ENCODE measurements at places on chromosomes 3 and 15.

DNA sequence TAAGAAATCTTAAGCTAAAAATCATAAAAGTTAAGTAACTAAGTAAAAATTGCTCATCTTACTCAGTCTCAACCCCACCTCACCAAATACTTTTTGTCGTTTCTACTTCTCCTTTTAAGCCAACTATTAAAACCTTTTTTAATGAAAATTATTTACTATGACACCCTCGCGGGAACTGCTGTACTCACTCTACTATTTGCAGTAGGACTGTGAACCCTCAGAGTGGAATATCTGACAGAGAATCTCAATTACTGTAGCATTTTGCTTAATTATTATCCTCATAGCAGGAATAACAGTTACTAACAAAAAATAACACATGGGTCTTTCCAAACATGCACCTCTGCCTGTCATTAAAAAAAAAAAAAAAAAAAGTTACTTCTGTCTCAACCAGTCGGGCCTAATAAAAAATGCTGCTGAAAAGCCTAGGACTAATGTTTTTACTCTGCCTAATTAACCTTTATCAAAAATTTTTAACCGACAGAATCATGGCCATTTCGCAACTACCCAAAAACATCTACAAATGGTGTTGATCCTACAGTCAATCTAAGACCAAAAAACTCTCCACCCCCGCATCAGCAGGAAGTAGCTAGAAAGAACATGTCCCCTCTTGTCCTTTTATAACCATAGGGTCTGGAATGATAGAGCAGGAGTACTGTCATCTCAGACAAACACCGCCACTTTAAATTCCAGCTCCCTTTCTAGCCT lies 10.2 kb downstream of the ALDH1L1 start:
- DNase-seq, result no peak

DNA sequence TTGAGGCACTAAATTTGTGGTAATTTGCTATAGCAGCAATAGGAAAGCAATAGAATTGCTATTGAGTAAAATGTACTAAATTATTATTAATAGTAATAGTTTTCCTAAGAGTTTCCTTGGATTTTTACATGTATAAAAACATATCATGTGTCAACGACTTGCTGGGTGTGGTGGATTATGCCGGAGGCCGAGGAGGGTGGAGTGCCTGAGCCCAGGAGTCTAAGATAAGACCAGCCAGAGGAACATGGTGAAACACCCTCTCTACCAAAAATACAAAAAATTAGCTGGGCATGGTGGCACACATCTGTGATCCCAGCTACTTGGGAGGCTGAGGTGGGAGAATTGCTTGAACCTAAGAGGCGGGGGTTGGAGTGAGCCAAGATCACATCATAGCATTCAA lies 749.9 kb downstream of the TBL1XR1 start:
- no peak for DNase-seq

DNA sequence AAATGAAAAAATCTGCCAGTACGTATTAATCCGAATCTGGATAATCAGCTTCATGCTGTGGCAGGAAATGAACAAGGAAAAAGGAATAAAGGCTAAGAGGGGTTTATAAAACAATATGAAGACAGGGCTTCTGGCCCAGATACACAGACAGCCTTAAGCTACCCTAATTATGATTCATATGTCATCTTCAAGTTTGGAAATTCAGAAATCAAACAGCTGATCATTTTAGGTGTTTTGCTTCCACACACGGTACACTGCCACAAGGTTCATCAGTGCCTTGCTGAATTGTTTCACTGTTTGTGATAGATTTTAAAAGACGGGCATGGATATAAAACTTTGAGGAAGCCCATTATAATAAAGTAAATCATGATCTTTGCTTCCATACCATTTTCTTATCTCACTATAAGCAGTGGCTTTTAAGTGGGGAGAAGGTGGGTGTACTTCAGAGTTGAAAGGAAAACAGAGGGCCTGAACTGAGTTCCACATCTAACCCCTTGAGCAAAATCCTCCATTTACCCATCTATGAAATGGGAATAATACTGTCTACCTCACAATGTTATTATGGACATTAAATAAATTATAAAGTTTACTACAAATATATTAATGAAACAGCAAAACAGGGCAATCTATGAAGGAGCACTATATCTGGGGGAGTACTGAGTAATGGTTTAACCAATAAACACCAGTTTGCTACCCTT lies 15.7 kb downstream of the GTPBP8 start:
- no peak for DNase-seq

- no peak for DNase-seq
Measured at GRCh38 chr15:23424111-23424904, 22.7 kb downstream of the GOLGA6L2 start.

DNA sequence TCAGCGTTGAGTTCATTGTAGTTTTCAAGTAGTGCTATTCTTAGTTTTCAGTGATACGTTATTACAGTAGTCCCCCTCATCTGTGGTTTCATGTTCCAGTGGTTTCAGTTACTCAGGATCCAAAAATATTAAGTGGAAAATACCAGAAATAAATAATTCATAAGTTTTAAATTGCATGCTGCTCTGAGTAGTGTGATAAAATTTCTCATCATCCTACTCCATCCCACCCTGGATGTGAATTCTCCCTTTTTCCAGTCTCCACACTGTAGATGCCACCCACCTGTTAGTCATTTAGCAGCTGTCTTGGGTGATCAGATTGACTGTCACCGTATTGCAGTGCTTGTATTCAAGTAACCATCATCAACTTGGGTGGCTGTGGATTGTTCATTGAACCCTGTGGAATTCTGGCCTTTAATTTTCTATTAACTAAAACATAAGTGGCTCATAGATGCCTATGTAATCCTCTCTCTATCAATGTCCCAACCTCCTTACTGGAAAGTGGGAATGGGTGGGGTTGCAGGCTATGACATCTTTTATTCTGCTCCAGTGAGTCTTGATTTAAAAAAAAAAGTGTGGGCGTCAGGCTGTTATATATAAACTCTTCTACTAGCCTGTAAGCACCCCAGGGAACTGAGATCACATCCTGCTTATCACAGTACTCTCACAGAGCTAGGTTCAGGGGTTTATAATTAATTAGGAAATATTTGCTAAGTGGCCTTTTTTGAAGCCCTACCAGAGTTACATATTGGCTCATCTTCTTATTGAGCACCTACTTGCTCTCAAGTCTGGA lies 97.5 kb downstream of the CFAP20DC start:
- no peak for DNase-seq

DNA sequence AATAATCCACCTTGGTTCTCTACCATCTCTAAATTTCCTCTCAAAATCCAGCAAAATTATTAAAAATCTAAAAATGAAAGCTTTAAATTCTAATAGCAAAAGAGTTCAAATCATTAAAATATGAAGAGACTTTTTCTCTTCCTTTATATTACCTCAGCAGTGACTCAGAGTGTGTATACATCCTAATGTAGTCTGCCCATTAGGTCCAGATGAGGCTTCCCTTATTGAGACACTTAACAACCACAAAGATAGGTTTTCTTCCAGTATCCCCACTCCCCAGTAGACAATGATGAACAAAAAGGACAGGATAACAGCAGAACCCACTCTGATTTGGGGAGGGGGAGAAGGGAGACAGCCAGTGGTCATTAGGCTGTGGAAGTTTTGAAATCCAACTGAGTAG lies 61.5 kb upstream of the DCBLD2 start:
- no peak for DNase-seq

- no peak for DNase-seq
Measured at GRCh38 chr3:50242381-50242770, 6.4 kb downstream of the GNAI2 start.

GRCh38 chr3:129614927-129615363 lies 8.5 kb upstream of the PLXND1 start:
- no peak for DNase-seq

DNA sequence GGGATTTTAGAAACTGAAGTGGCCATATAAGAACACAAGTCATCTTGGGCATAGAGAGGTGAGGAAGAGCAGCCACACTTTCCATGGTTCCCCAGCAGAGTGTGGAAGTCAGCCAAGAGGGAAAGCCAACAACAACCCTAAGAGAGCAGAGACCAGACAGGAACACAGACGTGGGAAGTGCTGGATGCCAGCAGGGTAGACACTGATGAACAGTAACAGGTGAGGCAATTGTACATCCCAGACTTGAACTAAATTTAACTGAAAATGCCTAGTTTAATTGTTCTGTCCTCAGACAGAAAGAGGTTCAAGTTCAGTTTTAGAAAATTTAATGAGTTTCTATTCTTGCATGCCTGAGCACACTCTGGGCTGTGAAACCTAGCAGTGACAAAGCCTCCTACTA lies 212.1 kb downstream of the ATP8B4 start:
- no peak for DNase-seq

DNA sequence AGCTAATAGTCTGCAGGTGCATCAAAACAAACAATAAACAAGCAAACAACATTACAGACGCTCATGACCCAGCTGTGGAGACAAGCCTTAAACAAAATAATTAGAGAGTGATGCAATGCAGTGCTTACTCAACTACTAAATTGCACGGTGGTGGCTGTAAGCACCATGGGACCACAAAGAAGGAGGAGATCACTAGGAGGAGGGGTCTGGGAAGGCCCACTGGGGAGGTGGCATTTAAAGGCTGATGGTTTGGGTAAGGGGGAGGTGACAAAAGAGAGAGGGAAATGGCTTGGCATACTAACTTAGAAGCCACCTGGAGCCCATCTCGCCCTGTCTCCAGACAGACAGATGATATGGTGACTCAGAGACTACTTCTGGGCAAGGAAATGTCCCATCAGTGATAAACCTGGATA lies 516.7 kb downstream of the FOXP1 start:
- DNase-seq, result peak; percentile 30

- no peak for DNase-seq
Measured at GRCh38 chr3:66411474-66411873, 89.3 kb downstream of the LRIG1 start.

- no peak for DNase-seq
Measured at GRCh38 chr3:189914799-189915198, 205.9 kb downstream of the P3H2 start.

GRCh38 chr15:100114100-100114499 lies 227.7 kb downstream of the ADAMTS17 start:
- DNase-seq, result no peak

- DNase-seq, result no peak
Measured at GRCh38 chr3:37521429-37521828, 340.3 kb upstream of the CTDSPL start.

- DNase-seq, result no peak
Measured at GRCh38 chr15:22243440-22244130, 163.3 kb downstream of the OR4M2 start.

- DNase-seq, result no peak
Measured at GRCh38 chr3:159208050-159208449, 406.2 kb downstream of the MFSD1 start.

- no peak for DNase-seq
Measured at GRCh38 chr3:184284696-184285095, 8.9 kb downstream of the ECE2 start.

DNA sequence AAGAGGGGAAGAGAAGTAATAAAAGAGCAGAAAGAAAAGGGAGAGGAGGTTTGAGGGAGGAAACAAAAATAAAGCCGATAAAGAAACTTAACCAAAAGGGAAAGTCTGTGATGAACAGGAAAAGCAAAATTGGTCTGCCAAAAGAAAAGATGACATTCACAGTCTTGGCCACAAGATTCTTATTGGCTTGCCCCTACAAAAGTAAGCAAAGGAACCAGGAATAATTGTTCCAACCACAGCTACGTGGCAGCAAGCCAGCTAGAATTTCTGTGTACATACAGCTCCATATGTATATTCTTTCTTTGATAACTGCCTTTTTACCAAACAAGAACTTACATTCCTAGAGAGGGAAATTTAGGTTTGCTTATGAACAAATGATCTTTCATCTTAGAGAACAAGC lies 79.6 kb downstream of the MLH1 start:
- DNase-seq, result no peak

DNA sequence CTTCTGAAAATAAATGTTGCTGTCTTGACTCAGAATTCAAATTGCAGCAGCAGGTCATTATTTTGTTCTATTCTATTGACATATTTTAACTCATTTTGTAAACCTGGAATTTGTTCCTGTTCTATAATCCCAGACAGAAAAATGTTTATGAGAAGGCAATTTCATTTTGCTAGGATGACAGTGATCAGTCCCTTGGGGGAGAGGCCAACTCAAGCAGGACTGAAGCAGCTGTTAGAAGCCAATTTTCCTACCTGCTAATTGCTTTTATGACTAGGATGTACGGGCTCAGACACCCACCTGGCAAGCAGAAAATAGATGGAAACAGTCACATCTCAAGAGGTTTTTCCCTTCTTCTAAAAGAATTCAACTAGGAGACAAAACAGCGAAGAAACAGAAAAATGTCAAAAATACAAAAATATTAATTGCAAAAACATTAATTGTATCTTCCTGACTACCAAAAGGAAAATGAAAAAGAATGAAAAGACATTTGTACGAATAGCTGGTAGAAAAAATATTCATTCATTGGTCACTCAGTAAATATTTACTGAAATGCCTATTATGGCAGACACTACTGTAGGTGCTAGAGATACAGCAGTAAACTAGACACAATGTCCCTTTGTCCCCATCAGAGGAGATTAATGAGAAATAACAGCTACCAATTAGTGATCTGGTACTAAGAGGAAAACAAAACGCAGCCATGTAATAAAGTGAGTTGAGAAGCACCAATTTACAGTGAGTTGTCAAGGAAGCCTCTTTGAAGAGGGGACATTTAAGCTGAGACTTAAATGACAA lies 73.5 kb downstream of the PEAK1 start:
- no peak for DNase-seq

DNA sequence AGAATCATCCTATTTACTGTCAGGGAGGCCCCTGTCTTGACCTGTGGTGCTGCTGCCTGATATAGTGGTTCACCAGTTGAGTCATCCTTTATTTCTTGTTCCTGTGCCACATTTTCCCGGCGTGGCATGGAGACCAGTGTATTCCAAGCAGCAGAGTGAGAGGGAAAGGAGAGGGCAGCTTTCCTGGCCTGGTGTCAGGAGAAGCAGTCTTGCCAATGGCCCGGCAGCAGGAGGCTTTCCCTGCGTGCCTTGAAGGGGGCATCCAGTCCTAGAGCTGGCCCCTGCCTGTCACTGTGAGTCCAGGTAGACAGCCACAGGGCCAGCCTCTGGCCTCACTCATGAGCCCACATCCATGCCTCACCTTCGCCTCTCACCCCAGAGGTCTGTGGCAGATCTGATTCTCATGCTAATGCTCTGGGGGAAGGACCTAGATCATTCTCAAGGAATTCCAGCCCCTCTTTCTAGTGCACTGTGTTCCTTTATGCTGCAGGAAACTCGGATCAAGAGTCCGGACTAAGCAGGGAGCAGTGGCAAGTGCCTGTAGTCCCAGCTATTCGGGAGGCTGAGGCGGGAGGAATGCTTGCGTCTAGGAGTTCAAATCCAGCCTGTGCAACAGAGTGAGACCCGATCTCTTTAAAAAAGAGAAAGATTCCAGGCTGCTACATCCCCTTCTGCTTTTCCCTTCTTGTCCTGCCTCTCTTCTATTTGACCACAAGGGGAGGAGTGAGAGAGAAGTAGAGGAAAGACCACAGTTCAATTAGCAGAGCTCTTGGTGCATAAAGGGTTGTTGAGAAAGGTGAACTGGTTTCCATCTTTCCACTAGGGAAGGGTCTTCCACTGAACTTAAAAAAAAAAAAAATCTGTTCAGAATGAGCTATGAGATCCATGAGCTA lies 66.8 kb upstream of the HACD2 start:
- DNase-seq, result no peak

- no peak for DNase-seq
Measured at GRCh38 chr3:171444001-171444690, 16.1 kb downstream of the TNIK start.

- DNase-seq, result no peak
Measured at GRCh38 chr15:88225461-88225860, 31.1 kb downstream of the NTRK3 start.

GRCh38 chr3:98180319-98180890 lies 13.9 kb downstream of the OR5H15 start:
- DNase-seq, result no peak

- DNase-seq, result no peak
Measured at GRCh38 chr3:184211718-184212117, 17.7 kb upstream of the VWA5B2 start.

GRCh38 chr3:127291611-127292010 lies 3.8 kb upstream of the PRR20G start:
- DNase-seq, result no peak
